ENCODE measurements at places on chromosomes 12 and 14.

GRCh38 chr12:93302331-93303229 lies 75.1 kb upstream of the NUDT4 start:
- no peak for DNase-seq

GRCh38 chr12:94175763-94176668 lies 27.6 kb downstream of the PLXNC1 start:
- DNase-seq: no peak

- DNase-seq: no peak
These were observed 36.7 kb downstream of the EXOC5 start for GRCh38 chr14:57232006-57232405.

DNA sequence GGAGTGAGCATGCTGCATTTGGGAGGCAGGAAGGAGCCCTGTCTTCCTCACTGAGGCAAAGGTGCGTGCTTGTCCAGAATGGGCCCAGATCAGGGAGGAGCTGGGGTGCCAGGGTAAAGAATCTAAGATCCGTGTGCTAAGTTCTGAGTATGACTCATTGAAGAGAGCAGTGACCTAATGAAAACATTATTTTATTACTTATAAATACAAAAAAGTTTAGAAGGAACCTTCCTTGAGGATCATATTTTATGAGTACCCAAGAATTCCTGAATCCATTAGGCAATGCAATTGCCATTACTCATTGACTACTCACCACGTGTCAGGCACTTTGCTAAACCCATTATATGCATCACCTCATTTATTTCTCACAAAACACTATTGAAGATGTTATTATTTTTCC lies 264.7 kb downstream of the EGLN3 start:
- DNase-seq: no peak

All from stimulated activated CD4-positive, alpha-beta T cell treated with anti-CD3 and anti-CD28 coated beads, Interleukin-4, amount 100 ng/mL, for 1 hour (primary cell).